ENCODE measurements at places on chromosomes 11 and 22.

DNA sequence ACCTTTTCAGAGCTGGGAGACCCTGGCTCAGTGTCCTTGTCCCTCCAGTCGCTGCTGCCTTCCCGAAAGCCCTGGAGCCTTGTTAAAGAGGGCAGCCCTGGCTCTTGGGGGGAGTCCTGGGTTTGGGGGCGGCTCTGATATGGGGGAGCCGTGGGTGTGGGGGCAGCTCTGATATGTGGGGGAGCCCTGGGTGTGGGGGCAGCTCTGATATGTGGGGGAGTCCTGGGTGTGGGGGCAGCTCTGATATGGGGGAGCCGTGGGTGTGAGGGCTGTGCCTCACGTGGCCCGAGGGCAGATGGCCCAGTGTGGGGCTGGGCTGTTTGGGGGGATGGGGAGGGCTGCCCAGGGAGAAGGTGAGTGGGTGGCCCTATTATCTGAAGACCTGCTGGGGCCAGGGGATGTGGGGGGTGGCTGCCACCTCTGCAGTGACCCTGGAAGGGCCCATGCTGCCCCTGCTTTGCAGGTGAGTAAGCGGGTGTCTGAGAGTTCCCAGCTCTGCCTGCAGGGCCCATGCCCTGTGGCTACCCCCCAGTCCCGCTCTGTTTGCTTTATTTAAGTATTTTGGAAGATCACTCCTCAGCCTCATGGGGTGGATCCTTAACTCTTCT is 30.9 kb upstream of the GRAMD4 start:
- no peak for DNase-seq

DNA sequence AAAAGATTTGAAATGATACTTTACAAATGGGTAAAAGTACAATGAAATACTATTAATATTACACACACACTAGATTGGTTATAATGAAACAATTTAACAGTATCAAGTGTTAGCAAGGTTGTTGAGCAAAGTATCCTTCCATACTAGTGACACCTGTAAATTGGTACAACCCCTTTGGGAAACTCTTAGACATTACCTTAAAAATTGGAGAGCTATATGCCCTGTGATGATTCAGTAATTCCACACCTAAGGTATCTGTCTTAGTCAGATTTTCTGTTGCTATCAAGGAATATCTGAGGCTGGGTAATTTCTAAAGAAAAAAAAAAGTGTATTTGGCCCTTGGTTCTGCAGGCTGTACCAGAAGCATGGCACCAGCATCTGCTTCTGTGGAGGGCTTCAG is 7.4 kb upstream of the GDPD4 start:
- DNase-seq: no peak

GRCh38 chr11:63548178-63548577 is 11.6 kb downstream of the PLAAT4 start:
- no peak for DNase-seq

- DNase-seq: no peak
These were observed 1.4 kb downstream of the CTTN start for GRCh38 chr11:70399681-70400112.

GRCh38 chr11:79309407-79309806 is 131.4 kb downstream of the TENM4 start:
- DNase-seq: no peak

GRCh38 chr11:86747801-86748200 is 52.5 kb upstream of the PRSS23 start:
- no peak for DNase-seq

DNA sequence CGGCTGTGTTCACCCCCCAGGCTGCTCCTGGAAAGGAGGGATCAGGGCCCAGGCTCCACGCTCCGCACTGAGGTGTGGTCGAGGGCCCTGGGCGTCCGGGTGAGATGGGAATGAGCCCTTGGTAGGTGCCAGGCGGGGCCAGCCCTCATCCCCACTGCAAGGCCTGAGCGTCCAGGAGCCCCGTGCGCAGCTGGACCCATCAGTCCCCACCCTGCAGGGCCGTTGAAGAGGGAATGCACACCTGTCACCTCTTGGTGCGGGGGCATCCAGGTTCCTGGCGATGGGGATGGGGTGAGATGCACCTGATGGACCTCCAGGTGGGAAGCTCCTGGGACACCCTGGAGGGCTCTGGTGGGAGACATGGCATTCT is 72.2 kb downstream of the KCNQ1 start:
- DNase-seq: no peak

Measured in esophagus squamous epithelium (tissue), 5 donors.